Peyer's patch (tissue), 4 donors: ENCODE measurements at places on chromosomes 3 and 15. TPM values are rescaled to one million over a fixed set of nuclear protein-coding genes. Genes with fewer than 3 reads are reported as not detected.

DNA sequence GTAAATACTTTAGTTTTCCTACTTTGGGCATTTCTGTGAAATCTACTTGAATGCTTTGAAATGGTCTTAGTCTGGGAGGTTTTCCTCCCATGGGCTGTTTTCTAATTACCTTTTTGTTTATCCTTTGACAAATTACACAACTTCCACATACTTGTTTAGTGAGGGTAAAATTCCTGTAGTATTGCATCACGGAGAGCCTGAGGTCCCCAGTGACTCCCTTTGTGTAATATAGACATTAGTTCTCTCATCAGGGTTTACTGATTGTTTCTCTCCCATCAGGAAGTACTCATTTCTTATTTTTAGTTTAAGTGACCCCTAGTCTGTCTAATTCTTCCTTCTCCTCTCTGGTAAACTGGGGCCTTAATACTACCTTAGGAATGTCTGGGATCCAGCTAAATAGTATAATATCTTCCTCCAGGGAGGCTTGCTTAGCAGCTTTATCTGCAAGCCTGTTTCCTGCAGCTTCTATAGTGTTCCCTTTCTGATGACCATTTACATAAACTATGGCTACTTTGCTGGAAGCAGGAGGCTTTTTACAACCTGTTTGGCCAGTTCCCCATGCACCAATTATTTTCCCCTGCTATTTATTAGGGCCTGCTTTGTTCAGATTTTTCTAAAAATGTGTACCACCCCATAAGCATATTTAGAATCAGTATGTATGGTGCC is 87.2 kb upstream of the XCR1 start:
- DNase-seq: no peak

PPCDC gene
- 8.4 TPM for total RNA-seq

MUC20 gene
- 104 TPM for total RNA-seq

DNA sequence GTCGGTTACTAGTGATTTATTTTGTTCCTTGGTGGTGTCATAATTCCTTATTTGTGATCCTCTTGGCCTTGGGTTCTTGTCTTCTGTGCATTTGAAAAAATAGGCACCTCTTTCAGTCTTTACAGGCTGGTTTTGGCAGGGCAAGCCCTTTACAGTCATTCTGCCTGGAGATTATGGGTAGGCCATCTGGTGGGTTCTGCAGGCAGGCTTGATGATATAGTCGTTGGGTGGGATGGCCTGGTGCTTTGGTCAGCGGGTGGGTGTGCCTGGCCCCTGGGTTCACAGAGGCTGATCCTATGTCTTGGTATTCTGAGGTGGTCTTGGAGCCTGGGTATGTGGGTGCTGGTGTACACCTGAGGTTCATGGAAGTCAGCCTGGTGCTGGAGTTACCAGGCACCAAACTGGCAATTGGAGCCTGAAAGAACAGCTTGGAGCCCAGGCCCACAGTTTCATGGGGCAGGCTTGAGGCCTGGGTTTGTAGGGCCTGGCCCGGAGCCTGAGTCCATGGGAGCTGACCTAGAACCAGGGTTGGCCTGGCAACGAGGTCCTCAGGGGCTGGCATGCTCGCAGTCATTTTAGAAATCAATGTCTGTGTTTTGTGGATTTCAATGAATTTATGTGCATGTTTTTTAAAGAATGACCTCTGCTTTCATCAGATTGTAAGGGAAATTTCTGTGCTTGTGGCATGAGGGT is 63.3 kb downstream of the DOCK3 start:
- no peak for DNase-seq

- DNase-seq: no peak
Measured at GRCh38 chr15:73691396-73691795, 7.2 kb downstream of the CD276 start.

- no peak for DNase-seq
Measured at GRCh38 chr15:37014566-37014965, 85.8 kb downstream of the MEIS2 start.

ATP8B4 gene
- 13.2 TPM for total RNA-seq
